ENCODE measurements at places on chromosomes 6 and 20.

DNA sequence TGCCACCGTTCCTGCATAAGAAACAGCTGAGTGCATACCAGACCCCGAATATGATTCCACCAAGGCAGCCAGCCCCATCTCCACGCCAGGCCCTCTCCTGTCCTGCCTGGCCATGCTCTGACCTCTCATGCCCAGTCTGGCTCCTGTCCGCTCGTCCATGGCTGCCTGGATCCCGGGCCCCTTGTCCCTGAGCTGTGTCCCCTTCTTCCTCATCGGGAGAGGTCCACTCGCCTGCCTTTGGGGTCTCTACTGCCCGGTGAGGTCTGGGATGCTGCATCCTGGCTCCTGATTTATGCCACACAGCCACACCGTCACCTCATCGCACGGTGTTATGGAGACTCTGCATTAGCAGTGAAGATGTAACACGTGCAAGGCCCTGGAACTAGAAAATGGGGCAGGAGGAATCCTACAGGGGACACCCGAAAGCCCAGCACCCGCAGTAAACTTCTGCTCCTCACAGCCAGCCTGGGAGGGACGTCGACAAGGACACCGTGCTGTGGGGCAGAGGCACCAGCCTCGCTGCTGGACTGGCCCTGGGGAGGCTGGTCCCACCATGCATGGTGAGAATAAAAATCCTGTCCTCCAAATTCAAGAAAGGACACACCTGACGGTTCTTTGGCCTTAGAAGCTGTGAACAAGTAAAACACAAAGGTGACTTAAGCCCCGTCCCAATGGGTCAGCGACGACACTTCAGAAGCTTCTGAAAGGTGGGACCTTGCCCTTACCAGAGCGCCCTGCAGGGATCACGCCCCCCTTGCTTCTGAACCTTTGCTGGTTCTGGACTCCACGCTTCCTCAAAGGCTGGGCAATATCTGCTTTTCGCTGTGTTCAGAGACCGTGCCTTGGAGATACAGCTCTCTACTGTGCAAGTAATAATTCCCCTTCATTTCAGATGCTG is 103.0 kb downstream of the DLL1 start:
- no peak for DNase-seq

GRCh38 chr6:12990162-12990561 is 273.6 kb downstream of the PHACTR1 start:
- no peak for DNase-seq

- no peak for DNase-seq
Measured at GRCh38 chr6:84791233-84791632, 26.8 kb upstream of the TBX18 start.

GRCh38 chr6:90516074-90516660 is 70.7 kb downstream of the MAP3K7 start:
- DNase-seq, result no peak

DNA sequence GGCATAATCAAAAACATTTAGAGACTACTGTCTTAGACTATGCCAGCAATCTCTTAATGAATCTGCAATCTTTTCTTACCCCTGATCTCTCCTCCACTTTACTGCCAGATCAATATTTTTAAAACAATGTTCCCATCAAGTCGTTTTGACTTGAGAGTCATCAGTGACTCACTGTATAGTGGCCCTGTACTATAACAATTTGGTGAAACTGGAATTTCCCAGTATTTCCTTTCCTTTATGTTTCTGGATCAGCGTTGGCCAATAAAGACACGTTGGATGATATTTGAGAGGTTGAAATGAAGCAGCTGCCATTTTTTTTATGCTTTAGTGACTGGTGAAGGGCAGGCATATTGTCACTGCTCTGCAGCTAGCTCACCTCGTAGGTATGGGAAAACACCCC is 10.1 kb upstream of the SMIM13 start:
- no peak for DNase-seq

DNA sequence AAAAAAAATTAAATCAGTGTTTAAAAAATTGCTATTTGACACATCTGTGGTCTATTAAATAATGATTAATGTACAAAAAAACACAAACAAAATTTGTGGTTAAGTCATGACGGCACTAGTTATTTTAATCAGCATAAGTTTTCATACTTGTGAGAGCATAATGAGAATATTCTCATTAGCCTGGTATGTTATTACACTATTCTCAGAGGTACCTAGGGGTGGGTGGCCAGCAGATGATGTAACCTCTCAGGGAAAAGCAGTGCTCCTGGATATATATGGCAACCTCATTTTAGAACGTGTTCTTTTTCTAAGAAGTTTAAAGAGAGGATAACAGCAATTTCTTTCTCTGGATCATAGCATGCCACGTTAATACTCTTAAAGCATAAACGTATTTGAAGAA is 109.2 kb downstream of the GJA1 start:
- no peak for DNase-seq

- DNase-seq, result peak; percentile 26
Measured at GRCh38 chr6:71621918-71622519, 264.3 kb upstream of the RIMS1 start.

DNA sequence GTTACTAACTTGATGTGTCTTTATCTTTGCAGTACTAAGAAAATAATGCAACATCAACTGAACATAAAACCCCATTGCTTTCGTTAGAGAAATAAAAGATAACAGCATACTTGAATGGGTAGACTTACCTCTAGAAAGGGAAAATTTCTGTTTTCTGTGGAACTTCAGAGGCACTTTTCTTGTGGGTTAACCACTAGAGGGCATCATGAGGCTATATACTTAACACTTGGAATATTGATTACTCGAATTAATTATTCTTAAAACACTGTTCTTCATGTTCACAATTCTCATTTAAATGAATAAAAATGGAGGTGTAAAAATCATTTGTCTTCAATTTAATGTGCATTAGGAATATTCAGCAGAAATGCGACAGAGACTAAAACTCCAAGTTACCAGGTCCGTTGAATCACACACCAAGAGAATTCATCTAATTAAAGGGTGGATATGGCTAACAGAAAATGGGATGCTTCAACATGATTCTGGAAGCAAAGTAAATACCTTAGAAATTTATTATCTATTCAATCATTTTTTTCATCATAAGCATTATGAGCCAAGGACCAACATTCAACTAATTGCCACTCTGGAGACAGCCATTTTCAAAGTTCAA is 330.8 kb upstream of the PREP start:
- DNase-seq, result peak; percentile 58

DNA sequence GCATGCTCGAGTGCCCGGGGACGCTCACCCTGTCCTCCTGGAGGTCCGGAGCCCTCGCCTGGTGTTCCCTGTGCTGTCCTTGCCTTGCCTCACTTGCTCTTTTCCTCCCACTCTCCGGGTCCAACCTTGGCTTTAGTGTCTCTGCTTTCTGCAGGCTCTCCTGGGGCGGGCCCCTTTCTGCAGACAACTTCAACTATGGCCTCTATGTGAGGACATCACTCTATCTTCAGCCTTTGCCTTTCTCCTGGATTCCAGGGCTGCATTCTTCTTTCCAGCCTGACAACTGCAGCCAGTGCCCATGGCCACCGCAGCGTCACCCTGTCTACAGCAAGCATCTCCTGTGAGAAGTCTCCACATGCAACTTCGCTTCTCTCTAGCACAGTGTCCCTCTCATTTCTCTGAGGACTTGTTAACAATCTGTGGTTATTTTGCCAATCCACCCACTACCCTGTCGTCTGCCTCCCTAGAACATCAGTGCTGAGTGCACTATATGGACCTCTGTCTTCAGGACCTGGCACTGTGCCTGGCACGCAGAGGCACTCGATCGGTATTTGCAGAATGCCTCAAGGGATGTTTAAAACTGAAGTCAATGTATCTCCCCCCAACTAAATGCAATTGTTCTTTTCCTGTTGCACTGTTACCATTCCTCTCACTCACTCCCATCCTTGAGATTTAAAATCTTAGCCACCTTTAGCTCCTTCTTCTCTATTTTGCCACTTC is 35.9 kb downstream of the FOXC1 start:
- no peak for DNase-seq

DNA sequence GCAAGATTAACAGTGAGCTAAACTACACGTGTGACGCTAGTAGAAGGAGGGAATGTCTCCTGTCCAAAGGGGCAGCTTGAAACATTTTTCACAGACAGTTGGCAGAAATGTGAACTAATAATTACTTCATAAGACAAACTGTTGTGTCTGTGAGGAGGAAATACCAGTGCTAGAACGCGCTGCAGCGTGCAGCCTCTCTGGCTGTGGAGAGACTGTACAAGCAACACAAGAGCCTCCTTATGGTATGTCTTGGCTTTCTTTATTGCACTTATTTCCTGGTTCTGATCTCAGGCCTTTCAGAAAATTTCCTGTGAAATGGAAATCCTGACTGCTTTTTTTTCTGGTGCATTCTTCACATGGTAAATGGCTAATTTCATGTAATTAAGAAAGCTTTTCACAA is 25.3 kb upstream of the TIAM2 start:
- DNase-seq, result no peak

DNA sequence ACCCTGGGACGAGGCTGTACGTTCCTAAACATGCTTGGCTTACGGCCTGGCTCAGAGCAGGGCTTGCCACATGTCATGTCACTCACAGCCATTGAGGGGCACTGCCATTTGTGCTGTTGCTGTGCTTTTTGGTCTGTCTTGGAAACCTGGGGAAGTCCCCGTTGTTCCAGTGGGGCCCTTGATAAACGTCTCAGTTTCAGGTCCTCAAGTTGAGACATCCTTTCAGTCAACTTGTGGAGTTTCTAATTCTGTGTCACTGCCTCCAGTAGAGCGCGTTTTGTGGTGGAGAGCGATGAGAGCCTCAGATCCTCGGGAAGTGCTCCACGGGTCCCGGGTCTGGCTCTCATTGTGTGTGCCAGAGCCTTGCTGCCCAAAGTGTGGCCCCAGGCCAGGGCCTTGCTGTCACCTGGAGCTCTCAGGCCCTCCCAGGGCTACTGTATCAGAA is 43.0 kb upstream of the CCR6 start:
- DNase-seq, result peak; percentile 82

DNA sequence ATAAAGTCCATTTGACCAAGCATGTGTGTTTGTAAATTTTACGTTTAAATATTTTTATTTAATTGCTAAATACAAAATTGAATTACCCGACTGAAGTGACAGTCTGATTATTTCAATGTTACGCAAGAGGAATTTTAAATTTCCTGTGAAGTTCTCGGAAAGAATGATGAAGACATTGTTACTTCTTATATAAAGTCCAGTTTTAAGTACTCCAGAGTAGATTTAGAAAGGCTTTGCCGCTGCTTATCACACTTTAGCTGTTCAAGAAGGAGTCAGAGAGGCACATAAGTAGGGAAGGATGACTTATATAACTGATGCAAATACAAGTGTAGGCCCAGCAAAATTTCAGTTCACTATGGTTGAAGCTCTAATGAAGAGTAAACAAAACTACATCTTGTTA is 265.1 kb upstream of the CITED2 start:
- DNase-seq, result no peak

GRCh38 chr6:158572653-158573541 is 13.0 kb downstream of the TMEM181 start:
- DNase-seq, result no peak

DNA sequence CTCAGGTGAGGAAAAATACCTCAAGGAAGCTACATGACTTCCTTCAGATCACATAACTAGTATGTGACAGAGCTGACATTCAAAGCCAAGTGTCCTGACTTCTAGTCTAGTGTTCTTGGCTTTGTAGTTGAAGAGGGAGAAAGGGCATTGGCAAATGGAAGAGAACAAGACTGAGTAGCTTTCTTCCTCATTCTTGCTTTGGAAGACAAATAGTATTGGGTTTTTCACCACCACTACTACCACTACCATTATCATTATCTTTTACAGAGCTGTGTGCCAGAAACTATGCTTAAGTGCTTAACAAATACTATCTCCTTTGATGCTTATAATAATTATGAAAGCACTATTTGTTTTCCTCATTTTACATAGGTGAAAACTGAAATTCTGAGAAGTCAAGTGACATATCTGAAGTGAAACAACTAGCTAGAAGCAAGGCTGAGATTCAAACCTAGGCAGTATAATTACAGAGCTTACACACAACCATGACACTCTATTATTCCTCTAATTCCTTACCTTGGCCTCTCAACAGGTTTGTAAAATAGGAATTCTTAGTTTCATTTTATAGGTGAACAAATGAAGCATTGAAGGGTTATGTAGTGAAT is 6.8 kb downstream of the ACSS2 start:
- DNase-seq, result no peak

GRCh38 chr20:37492096-37492625 is 28.9 kb upstream of the NNAT start:
- no peak for DNase-seq

DNA sequence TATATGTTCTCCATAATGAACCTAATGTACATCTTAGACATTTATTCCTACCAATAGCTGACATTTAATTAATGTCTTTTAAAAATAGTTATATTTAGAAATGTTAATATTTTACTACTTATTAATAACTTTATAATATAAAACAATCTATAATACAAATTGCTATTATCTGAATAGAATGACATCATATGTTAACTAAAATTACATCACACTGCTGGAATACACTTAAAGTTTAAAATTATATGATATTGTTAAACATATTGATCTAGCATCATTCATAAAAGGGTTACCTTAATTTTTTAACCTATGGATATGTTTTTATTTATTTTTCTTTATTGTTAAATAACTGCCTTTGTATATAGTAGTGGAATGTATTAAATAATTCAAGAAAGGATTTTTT is 660.2 kb upstream of the ADGRB3 start:
- DNase-seq, result no peak

GRCh38 chr20:36154700-36155628 is at the start of gene EPB41L1:
EPB41L1 (plus strand) TSS chr20:36154740; CDS start chr20:36173778, 19,038 bp downstream.
- DNase-seq, result no peak

DNA sequence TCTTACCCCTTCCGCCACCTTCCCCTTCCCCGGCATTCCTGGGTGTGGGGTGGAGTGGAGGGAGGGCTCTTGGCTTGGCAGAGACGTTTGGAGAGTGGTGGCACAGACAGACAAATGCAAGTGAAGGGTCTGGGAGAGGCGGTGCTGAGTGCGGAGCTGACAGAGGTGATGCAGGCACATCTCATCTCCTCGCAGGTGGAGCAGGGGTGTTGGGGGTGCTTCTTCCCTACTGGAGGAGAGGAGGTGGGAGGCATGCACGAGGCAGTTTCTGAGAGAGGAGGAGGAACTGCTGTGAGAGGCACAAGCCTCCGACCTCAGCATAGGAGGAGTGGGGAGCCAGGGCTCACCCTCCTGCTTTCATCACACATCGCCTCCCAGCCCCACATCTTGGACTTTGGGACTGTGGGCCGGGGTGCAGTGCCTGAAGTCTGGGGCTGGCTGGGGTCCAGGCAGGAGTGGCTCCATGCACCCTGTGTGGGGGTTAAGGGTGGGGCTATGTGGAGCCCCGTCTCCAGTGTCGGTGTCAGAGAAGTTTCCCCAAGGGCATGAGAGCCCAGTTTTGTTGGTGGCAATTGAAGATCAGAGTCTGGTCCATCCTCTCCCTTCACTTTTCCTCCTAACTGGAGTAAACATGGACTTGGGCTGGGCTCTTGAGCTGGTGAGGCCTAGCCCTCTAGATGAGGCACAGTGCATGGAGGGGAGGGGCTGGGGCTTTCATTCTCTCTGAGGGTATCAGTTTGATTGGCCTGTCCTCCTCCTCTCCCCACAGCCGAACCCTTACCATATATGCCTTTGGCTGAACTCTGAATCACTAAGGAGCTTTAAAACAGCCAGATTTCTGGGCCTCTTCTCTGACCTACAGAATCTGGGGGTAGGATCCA is 20.2 kb upstream of the SLC22A7 start:
- DNase-seq, result no peak

- DNase-seq, result no peak
Measured at GRCh38 chr6:3228771-3229565, 1.5 kb upstream of the TUBB2B start.

- DNase-seq, result no peak
Measured at GRCh38 chr20:3509064-3509463, 38.2 kb downstream of the ATRN start.

GRCh38 chr6:36364669-36365479 is 22.6 kb downstream of the ETV7 start:
- peak; percentile 21 for DNase-seq

- no peak for DNase-seq
Measured at GRCh38 chr6:47403801-47404200, 73.8 kb upstream of the CD2AP start.
